ENCODE measurements at places on chromosomes 12 and 14.

DNA sequence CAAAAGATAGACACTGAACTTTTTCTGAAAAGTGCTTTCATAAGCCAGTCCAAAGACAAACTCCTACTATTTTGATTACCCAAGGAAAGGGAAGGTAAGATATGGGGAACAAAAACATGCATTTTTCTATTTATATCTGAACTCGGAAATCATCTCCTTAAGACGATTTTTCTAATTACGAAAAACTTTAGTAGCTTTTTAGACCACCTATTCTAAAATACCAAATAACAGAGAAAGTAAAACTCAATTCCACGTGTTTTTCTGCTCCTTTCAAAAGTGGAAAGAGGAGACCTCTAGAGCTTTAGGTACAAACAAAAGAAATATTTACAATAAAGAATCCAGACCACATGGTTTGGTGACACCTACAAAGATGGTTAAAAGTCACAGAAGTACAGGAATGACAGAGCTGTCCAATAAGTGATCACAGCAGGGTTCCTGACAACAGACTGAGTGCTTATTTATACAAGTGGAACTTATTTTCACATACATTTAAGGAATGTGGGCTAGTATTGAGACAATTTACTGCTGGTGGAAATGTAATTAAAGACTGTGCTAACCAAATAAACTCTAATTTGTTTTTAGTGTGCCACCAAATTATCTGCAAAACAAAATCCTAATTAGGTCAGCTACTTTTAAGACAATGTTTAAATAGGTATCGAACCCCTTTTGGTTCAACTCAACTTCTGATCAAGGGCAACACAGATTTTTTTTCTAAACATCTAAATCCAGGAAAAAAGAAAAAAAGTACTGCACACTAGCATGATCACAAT lies 2.4 kb downstream of the LRIG3 start:
- DNase-seq: no peak

DNA sequence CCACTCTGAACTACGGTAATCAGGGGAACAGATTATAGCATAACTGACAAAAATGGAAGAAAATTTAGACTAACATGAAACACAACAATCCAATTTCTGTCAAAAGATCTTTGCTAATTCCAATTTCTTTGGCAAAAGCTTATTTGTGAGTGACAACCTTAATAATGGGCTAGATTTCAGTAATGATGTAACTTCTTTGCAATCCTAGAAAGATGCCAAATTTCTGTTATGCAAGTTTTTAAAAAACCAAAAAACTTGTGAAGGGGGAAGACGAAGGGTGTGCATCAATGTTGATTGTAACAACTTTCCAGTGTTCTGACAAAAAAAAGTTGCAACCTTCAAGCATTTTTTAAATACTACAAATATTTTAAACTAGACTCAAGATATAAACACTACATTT lies 59.9 kb downstream of the DICER1 start:
- no peak for DNase-seq

GRCh38 chr12:8493084-8493483 lies 20.2 kb upstream of the CLEC4D start:
- no peak for DNase-seq

DNA sequence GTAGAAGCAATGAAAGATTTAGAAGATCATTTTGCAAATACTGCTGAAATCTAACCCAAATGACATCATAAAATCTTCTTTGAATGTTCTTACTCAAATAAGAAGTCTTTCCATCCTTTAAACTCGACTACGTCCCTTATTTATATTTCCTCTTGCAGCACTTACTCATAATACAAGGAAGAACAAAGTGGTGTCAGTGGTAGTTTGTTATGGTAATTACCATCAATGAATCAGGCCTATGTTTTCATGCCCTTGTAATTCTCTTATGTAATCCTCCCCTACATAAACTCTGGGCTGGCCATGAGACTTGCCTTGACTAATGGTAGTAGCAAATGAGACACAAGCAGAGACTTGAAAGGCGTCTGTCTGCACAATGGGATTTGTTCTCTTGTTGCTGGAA lies 17.0 kb downstream of the EEA1 start:
- DNase-seq: no peak

DNA sequence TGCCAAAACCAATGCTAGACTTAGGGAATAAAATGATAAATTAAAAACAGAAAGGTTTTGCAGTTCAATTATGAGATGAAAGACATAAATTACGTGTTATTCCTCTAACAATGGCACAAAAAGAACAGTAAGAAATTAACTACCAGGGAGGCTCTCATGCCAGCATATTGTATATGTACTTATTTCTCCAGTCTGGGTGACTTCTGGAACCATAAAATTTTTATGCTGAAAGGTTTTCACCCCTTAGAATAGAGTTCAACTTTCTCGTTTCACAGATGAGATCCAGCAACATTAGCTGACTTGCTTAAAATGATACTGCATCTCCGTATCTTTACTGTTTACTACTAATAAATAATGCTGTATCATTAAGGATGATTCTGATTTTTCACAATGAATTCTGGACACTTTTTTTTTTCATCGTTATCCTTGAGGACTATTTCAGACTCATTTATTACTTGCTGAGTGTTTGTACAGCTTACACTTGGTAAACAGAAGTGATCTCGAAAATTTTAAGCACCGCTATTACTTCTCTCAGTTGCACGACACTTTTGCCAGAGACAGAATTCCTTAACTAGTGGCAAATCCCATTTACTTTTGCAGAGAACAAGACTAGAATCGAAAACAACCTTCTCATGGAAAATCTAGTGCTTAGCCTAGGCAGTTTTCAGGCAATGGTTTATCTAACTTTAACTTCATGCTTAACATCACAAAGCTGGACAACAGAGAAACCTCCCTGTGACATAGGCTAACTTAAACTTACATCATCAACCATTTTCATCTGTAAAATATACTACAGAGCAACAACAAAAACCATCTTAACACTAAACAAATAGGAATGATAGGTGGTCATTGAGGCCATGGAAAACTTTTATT lies 2.7 kb downstream of the RSRC2 start:
- no peak for DNase-seq

GRCh38 chr12:63978519-63978918 lies 134.0 kb downstream of the SRGAP1 start:
- DNase-seq: no peak

DNA sequence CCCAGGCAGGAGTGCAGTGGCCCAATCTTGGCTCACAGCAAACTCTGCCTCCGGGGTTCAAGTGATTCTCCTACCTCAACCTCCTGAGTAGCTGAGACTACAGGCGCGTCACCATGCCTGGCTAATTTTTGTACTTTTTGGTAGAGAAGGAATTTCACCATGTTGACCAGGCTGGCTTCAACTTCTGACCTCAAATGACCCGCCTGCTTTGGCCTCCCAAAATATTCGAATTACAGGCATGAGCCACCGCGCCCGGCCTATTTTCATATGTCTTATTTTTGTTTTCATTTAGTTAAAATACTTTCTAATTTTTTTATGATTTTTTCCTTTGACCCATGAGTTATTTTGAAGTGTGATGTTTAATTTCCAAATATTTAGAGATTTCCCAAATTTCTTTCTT lies 143.6 kb upstream of the VRK1 start:
- no peak for DNase-seq

- no peak for DNase-seq
Measured at GRCh38 chr12:52041695-52042123, 9.5 kb upstream of the NR4A1 start.

GRCh38 chr12:61250303-61250702 lies 1009.9 kb upstream of the USP15 start:
- no peak for DNase-seq

GRCh38 chr12:52872644-52873389 lies 24.0 kb upstream of the KRT78 start:
- no peak for DNase-seq

GRCh38 chr12:97321621-97322020 lies 141.0 kb upstream of the RMST start:
- no peak for DNase-seq

- no peak for DNase-seq
Measured at GRCh38 chr12:45535610-45536180, 193.8 kb upstream of the ARID2 start.

- no peak for DNase-seq
Measured at GRCh38 chr12:17579205-17580026, 510.6 kb downstream of the RERGL start.

- no peak for DNase-seq
Measured at GRCh38 chr12:8844665-8845064, 22.2 kb downstream of the A2ML1 start.

DNA sequence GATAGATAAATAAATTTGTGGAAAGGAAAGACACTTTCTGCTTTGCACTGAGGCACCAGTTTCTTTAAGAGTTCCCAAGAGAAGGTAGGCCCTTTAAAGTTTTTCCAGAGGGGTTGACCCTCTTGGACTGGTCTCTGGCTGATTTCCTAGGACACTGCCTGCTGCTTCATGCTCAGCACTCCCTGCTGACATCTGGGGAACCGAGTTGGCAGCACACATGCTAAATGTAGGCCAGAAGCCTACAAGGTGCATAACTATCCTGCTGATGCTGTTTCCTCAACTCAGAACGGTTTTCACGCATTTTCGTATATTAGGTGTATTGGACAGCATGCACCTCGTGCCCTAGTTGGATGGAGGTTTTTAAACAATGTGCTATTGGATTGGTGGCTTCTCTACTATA lies 887.2 kb upstream of the SEL1L start:
- DNase-seq: no peak

DNA sequence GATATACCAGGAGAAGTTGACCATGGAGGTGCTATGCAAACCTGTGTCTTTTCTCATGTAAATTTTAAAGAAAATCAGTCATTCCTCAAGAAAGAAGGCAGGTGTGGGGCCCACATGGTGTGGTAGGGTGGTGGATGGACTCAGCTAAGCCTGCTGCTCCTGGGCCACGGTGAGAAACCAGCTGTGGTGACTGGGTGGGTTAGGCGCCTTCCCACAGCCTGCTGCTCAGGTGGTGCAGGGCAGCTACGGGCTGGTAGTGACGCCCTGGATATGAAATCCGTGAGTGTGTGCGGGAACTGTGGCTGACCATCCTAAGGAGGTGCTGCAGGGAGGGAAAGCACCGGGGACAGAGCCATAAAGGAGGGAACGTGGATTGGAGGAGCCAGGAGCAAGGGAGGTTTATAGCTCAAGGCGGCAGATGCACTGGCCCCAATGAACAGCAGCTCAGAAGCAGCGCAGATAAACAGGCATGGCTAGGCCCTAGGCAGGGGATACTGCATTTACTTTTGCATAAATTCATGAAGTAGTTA lies 408.8 kb downstream of the FUT8 start:
- no peak for DNase-seq

DNA sequence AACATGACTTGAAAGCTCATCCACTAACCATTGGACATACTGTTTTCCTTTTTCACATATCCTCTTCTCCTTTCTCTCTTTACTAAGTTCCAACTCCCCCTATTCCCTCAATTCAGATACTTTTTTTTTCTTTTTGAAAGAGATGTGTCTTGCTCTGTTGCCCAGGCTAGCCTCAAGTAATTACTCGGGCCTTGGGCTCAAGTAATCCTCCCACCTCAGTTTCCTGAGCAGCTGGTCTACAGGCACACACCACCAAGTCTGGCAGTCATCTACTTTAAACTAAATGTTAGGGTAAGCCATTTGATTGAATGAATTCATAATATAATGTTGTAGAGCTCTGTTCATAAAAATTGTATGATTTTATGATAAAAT lies 15.5 kb downstream of the LEMD3 start:
- no peak for DNase-seq

GRCh38 chr14:96917442-96917963 lies 120.3 kb downstream of the VRK1 start:
- no peak for DNase-seq

GRCh38 chr14:53020193-53020932 lies 69.5 kb upstream of the FERMT2 start:
- DNase-seq: no peak
